ENCODE measurements at places on chromosomes 6 and 20.

DNA sequence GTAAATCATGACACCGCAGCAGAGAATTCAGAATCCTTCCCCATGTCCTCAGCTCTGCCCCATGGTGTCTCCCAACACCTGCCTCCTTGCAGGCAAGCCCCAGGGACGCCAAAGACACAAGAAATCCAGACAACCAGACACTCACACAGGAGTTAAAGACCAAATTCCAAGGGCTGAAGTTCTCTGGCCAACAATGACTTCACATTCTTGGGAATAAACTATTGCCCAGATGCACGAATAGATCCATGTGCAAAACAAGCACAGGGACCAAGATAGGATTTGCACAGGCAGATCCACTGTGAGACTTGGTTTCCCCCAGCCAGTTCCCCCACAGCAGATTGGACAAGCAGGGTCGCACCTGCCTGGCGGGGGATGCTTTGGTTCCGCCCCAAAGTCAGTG lies 246.7 kb downstream of the SOD2 start:
- no peak for DNase-seq

DNA sequence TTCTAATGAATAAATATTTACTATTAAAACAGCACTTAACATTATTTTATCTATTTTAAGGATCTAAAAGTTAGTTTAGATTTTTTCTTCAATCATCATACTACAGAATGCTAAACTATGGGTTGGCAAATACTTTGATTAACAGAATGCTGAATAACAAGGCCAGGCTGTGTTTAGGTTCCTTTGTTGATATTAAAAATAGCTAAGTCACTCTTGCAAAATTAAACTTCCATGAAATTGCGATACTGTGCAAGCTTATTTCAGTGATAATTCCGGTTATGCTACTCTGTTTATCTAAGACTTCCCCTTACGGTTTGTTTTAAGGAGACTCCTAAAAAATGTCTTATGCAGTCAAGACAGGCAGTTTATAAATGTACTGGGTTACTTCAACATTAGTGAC lies 2.8 kb downstream of the RNF24 start:
- no peak for DNase-seq

- DNase-seq = no peak
Observed at GRCh38 chr6:83185096-83185495, 8.0 kb downstream of the PGM3 start.

DNA sequence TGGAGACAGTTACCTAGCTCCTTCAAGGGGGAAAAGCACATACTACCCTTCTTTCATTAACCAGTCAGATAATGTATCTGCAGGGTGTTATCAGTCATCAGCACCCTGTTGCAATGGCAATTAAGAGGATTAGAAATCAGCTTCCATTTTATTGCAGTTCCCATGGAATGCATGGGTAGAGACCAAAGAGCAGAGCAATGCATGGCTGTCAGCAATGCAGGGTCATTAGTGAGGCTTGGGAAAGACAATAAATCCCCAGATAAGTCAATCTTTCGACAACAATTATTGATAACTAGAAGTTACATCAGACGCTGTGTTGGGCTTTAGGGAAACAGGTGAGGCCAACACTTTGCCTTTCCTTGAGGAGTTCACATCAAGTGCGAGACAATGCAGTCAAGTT lies 150.9 kb downstream of the MAFB start:
- DNase-seq = no peak

- no peak for DNase-seq
Observed at GRCh38 chr6:100105919-100106529, 112.0 kb upstream of the MCHR2 start.

DNA sequence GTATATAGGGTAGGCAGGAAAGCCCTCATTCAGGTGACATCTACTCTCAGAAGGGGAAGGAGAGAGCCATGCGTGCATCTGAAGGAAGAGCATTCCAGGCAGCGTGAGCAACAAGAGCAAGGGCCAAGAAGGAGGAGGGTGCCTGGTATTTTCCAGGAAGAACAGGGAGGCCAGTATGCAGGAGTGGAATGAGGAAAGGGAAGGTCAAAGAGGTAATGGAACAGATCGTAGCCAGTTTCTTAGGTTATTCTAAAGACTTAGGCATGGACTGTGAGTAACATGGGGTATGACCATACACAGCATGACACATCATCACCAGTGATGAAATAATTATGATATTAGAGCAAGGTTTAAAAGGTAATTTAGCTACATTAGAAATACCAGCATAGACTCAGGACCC lies 24.1 kb downstream of the ALDH8A1 start:
- no peak for DNase-seq

DNA sequence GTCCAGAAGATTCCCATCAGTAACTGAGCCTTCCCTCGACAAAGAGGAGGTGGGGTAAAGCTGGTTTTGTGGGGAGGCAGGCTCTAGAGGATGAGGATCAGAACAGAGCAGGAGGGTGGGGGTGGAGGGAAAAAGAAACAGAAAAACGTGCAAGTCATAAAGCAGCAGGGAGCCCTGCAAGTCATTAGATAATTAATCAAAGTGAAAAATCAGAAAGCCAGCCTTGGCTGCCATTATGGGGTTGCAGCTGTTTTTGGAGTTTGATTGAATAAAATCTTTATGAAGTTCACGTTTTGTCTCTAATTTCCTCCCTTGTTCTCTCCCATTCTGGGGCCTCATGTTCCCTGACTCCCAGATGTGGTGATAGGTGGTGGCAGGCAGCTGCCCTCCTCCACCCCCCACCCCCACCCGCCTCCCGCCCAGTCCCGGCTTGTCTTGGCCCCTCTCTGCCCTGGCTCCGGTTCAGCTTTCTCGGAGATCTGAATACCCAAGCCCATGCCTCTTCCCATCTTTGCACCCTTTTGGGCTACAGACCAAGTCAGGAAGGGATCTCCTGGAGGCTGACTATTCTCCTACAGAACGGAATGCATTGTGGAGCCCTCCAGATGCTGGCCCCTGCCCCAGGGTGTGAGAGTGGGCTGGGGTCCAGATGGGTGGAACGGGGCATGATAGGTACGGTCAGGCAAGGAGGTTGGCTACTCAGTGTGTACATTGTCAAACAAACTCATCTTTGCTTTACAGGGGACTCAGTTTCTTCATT lies 141.8 kb downstream of the CDC5L start:
- no peak for DNase-seq

- DNase-seq = no peak
Observed at GRCh38 chr6:113626475-113626874, 230.7 kb upstream of the MARCKS start.

- no peak for DNase-seq
Observed at GRCh38 chr20:42259389-42259788, 641.2 kb upstream of the CHD6 start.

GRCh38 chr6:63517221-63517620 lies 55.1 kb upstream of the LOC128125822 start:
- DNase-seq = no peak

GRCh38 chr6:24566020-24566767 lies 71.4 kb downstream of the ALDH5A1 start:
- DNase-seq = no peak

DNA sequence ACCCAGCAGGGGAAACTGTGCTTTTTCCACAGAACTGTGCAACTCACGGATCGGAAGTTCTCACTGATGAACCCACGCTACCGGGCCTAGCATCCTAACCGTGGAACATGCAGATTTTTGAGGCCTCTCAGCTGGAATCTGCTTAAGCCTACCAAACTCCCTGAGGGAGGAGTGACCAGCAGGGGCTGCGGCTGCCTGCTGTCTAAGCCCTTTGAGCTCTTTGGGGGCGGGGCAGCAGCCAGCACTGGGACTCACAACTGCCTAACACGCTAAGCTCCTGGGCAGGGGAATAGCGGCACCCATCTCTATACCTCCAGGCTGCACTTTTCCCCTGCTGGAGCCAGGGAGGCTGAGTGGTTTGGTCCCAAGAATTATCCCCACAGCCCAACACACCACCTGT lies 20.4 kb upstream of the METTL24 start:
- DNase-seq = no peak

GRCh38 chr6:24864343-24864742 lies 65.6 kb upstream of the ARMH2 start:
- DNase-seq = no peak

DNA sequence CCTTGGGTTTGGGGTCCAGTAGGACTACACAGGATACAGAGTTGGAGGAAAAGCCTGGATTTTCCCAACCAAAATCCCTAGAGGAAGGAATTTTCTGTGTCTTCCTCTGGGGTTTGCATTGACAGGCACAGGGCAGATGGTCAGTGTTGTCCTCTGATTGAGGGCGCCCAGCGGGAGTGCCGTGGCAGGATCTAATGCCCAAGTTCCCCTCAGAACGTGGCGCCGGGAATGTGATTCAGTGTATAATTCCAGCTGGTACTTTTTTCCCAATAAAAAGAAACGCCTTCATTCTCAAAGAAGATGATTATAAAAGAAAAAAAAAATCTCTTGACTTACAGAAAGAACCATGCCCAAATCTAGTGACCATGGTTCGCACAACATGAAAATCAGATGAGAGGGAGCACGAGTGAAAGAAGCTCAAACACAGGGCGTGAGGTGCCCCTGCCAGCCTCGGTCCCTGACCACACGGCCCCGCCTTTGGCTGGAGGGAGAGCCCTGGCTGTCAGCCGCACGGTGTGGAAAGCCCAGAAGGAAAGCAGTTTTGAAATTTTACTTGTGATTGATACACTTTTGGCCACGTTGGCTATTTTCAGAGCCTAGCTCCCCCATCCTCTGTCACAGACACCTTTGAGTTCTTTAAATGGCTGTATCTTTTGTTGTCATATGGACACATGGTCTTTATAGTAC lies 31.6 kb downstream of the VEGFA start:
- DNase-seq = no peak

DNA sequence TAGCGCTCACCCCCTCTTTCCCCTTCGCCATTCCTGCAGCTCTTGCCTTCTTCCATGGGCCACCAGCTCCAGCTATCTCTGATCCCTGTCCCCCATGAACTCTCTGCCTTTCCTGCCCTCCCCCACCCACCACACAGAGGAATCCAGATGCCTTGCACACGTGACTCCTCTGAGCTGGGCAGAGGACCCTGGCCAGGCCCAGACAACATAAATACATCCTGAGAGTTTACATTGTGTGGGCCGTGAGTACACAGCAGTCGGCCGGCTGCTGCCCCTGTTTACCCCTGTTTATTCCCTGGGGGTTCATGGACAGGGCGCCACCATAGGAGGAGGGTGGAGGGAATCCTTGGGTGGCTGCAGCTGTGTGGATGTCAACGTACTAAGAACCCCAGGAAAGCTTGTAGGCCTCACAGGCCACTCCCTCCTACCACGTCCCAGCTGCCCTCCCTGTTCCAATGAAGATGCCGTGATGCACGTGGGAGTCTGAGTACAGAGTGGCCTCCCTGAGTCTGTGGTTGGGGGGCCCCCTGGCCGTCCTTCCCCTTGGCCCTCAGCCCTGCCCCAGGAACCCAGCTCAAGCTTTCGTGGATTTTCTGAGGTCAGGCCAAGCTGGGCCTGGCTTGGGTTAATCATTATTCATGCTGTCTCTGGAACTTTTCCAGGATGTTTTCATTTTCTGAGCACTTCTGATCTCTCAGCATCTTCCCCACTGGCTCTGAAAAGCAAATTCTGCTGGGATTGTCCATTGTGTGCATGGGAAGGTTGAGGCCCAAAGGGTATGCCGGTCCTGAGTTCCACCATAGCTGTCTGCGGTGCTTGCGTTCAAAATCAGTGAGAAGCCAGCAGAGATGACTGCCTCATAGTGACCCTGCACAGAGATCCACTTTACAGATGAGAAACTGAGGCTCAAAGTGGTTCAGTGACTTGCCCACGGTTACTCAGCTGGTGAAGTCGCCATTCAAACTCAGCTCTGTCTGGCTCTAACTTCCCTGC lies 136.3 kb downstream of the MRPL14 start:
- no peak for DNase-seq

DNA sequence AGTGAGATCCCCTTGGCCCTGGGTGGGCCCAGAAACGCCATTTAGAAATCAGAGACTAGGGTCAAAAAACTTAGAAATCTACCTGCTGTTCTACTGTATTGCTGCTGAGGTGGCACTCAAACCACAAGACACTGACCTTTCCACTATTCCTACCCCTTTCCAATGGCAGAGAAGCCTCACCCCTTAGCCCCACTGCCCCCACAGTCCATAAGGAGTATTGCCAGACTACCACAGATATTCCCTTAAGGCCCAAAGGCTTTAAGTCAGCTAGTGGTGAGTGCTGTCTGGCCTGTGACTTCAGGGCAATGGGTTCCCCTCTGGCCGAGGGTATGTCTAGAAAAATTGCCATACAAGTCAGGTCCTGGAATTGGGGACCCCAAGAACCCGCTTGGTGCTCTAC lies 656.1 kb downstream of the COL12A1 start:
- DNase-seq = no peak

DNA sequence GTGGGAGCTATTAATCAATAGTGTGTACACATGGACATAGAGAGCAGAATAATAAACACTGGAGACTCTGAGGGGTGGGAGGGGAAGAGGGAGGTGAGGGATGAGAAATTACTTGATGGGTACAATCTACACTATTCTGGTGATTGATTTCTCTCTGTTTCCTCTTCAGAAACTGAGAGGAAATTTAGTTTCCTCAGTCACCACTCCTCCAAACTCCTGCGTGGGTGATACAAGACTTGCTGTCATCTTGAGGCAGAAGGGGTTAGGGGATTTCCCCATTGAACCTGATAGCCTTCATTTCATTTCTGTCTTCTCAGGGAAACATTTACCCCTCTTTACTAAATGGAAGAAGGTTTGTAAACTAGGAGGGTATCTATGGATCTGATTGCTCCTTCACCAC lies 84.3 kb upstream of the ESR1 start:
- DNase-seq = peak; percentile 4

DNA sequence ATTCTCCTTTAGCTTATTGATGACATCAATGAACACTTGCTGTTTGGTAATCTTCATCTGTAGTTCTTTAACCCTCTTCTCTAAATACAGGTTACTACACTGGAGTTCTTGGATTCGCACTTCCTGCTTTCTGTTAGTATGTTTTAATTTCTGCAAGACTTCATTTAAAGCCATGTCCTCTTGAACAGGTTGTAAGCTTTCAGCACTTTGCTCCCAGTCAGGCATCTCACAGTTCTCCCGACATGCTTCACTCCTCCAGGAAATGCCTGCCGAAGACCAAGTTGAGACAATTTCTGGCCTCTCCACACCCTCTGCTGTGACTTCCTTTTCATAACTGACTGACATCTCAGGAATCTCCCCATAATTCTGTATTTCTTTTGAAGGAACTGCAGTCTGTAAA lies 15.8 kb downstream of the CAGE1 start:
- DNase-seq = no peak

GRCh38 chr6:150567823-150568383 lies 31.8 kb upstream of the PLEKHG1 start:
- DNase-seq = no peak

GRCh38 chr6:158040051-158040803 lies 58.6 kb downstream of the SYNJ2 start:
- no peak for DNase-seq

GRCh38 chr6:79954849-79955248 lies 7.5 kb upstream of the ELOVL4 start:
- DNase-seq = no peak

DNA sequence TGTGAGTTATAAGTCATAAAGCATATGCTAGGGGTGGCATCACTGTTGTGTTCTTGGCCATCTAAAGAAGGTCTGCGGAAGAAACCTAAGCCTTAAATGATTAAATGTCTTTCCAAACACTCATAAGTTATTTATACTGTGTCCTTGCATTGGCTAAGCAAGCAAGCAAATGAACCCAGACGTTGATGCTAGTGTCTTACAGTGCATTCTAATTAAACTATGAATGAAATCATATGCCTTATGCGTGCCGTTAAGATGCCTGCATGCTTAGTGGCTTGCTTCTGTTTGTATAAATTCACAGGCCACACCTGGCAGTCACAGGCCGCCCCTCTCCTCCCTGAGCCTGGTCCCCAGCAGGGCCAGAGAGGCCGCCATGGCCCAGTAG lies 49.9 kb downstream of the RIN2 start:
- no peak for DNase-seq

Data from stimulated activated CD4-positive, alpha-beta T cell treated with anti-CD3 and anti-CD28 coated beads, Interleukin-1b, Interleukin-23, amount 100 ng/mL, for 1 hour (primary cell).